Left cardiac atrium (tissue), 4 donors: ENCODE measurements at places on chromosomes 6 and 20.

DNA sequence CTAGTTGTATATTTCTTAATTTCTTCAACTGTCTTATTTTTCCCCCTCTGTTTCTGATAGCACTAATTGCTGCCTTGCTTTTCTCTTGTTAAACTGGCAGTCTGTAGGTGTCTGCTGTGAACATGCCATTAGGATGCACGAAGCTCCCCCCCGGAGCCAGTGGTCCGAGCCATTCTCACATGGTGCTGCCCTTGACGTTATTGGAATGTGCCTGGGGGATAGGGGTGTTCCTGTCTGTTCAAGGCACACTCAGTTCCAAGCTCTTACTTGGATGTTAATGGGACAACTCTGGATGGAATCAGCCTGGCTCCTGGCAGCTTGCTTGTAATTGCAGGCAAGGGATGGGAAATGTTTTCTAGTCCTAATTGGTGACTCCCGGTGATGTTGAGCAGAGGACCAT lies 68.4 kb downstream of the RREB1 start:
- no peak for DNase-seq

DNA sequence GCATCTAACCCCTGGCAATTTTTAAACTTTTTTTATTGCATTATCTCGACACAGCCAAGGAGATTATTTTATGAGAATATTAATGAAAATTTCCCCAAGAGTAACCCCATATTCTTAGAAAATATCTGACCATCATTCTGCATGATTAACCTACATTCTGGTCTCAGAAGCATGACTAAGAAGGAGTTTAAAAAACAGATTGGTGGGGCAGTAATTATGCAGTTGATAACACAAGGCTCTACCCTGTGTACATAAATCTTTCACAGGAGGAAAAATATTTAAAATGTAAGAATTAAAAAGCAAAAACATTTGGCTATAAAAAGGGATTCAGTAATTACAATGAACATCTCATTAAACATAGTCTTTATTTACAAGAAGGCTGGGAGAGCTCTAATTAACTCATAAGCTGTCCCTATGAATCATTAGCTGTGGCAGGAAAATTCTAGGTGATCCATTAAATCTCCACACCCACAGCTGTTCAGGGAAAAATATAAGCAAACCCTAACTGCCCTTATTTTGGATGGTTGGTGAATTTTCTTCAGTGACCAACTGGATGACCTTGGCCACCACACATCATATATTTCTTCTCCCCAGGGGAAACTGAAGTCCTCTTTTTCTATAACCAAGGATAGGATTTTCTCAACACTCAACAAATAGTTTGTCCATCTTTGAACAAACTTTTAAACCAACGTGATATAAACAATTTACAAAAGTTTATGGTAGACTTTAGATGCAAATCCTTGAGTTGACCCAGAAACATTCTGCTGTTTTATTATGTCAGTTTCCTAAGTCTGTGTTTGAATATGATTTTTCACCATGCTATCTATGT lies 59.5 kb downstream of the PDE7B start:
- no peak for DNase-seq

GRCh38 chr20:61391185-61391584 lies 139.1 kb downstream of the CDH4 start:
- no peak for DNase-seq

DNA sequence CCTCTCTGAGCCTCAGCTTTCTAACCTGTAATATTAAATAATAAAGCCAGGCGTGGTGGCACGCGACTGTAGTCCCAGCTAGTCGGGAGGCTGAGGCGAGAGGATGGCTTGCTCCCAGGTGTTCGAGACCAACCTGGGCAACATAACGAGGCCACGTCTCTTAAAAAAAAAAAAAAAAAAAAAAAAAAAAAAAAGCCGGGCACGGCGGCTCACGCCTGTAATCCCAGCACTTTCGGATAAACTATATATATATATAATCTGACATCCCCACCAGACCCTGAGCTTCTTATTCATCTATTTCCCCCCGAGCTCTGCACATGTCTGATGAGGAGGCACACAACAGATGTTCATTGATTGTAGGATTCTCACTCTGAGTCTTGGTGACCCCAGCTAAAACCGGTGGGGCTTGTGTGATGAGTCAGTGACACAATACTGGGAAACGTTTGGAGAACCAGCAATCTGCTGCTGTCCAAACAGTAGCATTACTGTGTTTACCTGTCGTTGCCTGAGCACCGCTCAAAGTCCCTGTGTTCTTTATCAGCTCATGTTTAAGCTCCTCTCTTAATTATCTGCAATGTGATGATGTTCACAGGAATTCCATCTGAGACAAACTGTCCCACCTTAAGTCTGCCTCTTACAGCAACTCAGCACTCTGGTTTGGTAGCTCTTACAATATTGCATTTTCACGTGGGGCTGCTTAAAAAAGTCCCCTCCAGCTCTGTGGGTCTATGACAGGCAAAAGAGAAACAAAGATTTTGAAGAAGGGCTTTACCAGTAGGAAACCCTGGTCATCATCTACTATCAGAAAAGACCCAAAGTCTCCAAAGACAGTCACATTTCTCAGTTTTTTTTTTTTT lies 1.0 kb upstream of the SPATA2 start:
- no peak for DNase-seq

GRCh38 chr6:111190637-111191036 lies 103.3 kb downstream of the SLC16A10 start:
- no peak for DNase-seq

GRCh38 chr20:47106786-47107185 lies 212.1 kb downstream of the EYA2 start:
- no peak for DNase-seq

- DNase-seq = peak; percentile 78
Measured at GRCh38 chr20:45358282-45359068, 4.5 kb upstream of the SYS1 start.

DNA sequence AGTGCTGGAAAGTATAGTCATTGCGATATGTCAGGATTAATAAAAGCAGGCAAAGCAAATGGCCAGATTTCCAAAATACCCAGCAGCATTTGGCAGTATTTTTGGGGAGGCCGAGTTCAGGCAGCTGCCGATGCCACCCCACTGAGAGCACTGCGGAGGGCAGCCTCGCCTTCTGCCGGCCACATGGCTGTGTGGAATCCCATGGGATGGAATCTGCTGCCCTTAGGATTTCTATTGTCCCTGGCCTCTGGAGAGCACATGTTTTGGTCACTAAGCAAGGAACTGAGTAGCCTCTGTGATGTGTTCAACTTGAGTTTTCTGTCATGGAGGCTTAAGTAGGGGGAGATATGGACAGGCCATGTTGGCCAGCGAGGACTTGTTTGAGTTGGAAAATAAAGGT lies 123.0 kb downstream of the FARS2 start:
- DNase-seq = no peak

DNA sequence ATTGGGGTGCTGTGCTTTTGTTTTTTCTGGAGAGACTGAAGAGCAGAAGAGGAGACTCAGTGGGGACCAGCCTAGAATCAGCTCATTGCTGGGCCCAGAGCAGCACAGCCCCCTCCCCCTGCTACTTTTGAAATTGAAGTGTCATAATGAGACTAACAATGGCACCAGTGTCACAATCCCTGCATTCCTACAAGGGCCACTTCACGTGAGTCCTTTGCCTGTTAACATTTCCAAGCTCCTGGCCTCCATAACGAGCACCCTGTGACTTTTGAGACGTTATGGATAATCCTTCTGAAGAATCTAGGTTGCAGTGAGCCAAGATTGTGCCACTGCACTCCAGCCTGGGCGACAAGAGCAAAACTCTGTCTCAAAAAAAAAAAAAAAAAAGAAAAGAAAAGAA lies 41.7 kb downstream of the CNBD2 start:
- no peak for DNase-seq

- no peak for DNase-seq
Measured at GRCh38 chr20:6831461-6831860, 64.0 kb downstream of the BMP2 start.

GRCh38 chr6:143141442-143141841 lies 80.8 kb downstream of the AIG1 start:
- DNase-seq = no peak

- peak; percentile 40 for DNase-seq
Measured at GRCh38 chr20:63652192-63652980, 838 bp downstream of the STMN3 start.

GRCh38 chr6:81613606-81614005 lies 138.9 kb downstream of the TENT5A start:
- no peak for DNase-seq

DNA sequence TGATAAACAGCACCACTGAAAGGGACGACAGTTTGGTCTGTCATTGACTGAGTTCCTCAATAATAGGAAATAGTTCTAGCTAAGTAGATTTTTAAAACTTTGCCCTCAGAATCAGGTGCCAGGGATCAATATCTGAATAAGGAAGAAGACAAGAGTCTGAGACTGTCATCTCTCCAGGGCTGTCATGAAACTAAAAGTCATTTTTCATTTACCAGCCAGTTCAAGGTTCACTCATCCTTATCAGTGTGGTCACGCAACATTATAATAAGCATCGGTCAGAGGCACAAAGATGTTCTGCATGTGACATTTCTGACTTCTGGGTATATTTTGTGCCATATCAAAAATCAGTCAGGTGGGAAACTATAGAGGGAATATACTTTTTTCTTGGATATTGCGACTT lies 52.5 kb upstream of the E2F3 start:
- no peak for DNase-seq

DNA sequence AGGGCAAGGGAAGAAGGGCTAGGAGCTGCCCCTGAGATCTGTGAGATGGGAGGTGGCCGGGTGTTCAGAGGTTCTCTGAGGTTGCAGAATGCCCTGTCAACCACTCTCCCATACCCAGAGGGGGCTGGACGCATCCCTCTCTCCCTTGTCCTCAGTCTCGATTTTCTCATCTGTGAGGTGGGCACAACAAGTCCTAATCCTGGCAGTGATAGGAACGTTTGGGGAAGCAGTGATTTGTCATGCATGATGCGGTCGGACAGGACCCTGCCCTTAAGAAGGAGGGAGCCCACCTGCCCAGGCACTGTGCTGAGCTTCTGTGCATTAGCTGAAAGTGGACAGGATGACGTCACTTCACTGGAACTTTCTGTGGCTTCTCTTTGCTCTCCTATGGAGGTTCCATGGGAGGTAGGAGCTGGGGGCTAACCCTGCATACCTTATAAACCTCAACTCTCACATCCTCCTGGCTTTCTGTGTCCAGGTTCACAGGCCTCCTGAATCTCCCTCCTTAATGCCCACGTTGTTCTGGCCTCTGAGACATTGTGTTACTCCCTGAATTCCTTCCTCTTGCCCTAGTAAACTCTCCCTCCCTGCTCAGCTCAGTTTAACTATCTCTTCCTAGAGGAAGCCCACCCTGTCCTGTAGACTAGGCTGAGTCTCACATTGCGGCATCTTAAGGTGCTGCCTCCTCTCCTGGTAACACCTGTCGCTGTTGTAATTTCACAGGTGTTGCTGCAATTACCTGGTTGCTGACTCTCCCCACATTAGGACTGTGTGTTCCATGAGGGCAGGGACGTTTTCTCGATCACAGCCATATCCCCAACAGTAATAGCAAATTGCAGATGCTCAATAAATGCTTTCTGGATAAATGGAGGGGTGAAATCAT lies 30.1 kb upstream of the CSNK2A1 start:
- no peak for DNase-seq

DNA sequence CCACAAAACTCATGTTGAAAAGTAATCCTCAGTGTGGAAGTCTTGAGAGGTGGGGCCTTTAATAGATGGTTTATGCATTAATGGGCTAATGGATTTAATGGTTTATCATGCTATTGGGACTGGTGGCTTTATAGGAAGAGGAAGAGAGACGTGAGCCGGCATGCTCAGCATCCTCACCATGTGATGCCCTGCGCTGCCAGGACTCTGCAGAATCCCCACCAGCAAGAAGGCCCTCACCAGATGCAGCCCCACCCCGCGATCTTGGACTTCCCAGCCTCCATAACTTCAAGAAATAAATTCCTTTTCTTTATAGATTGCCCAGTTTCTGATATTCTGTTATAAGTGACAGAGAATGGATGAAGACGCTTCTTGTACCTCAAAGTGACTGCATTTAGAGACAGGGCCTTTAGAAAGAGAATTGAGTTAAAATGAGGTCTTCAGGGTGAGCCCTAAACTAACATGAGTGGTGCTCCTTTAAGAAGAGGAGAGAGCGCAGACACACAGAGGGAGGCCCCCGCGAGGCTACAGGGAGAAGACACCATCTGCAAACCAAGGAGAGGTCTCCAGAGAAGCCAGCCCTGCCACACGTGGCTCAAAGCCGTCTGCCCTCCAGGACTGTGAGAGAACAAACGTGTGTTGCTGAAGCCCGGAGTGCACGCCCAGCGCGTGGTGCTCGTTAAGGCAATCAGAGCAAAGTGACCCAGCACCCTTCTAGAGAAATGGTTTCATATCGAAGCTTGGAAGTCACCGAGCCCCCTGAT lies 56.9 kb downstream of the IRF4 start:
- DNase-seq = no peak

DNA sequence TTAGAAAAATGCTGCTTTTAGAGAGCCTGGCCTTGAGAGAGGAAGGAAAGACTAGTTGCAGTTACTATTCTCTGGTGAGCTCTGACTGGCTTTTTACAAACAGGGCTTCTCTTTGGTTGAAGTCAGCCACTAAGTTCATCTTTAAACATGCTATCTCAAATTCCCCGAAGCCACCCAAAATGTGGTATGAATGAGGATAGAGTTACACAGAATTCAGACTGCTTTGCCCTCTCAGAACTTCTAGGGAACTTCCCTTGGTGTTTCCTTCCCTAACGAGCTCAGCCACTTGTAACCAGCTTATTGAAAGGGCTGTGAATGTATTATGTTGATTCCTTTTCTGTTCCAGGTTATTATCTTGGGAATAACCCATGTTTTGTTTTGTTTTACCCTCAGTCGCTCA lies 73.5 kb downstream of the EFHC1 start:
- DNase-seq = no peak

- no peak for DNase-seq
Measured at GRCh38 chr6:129615496-129615895, 94.5 kb downstream of the ARHGAP18 start.

- DNase-seq = no peak
Measured at GRCh38 chr6:130306377-130306776, 59.4 kb upstream of the TMEM200A start.

DNA sequence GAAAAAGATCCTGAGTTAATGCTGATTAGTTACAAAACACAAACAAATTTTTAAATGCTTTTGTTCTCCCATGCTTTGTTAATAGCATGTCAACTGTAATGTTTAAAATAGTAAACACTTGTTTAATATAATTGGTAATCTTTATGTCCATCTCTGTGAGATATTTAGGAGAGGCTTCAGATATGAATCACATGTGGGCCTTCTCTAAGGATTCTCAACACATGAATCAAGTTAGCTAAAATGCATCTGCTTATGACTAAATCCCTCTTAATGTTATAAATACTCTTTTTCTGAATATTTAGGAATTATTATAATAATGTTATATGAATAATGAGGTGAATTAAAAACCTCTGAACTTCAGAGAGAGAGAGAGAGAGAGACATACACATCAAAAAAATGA lies 345.9 kb upstream of the MANEA start:
- DNase-seq = no peak

GRCh38 chr20:49186535-49187329 lies 1.4 kb downstream of the STAU1 start:
- peak; percentile 45 for DNase-seq
